ENCODE measurements at places on chromosomes 3 and 15.

DNA sequence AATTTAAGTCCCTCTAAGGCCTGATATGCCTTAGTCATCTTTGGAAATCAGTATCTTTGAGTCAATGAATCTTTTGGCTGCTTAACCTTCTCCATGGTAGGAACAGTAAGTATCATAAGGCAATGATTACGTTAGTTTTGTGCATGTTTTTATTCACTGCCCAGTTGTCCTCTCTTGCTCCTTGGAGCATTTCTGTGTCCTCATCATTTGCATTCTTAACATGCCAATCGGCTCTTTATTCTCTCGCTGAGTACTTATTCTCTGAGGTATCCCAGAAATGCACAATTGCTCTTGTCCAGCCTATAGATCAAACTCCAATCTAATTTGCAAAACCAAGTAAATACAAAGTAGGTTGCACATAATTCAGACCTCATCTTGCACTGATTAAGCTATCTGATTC lies 405.0 kb upstream of the IL12A start:
- DNase-seq = no peak

- no peak for DNase-seq
Measured at GRCh38 chr3:57682284-57682683, 10.6 kb downstream of the DENND6A start.

- no peak for DNase-seq
Measured at GRCh38 chr3:42733501-42734262, 31.1 kb upstream of the HHATL start.

DNA sequence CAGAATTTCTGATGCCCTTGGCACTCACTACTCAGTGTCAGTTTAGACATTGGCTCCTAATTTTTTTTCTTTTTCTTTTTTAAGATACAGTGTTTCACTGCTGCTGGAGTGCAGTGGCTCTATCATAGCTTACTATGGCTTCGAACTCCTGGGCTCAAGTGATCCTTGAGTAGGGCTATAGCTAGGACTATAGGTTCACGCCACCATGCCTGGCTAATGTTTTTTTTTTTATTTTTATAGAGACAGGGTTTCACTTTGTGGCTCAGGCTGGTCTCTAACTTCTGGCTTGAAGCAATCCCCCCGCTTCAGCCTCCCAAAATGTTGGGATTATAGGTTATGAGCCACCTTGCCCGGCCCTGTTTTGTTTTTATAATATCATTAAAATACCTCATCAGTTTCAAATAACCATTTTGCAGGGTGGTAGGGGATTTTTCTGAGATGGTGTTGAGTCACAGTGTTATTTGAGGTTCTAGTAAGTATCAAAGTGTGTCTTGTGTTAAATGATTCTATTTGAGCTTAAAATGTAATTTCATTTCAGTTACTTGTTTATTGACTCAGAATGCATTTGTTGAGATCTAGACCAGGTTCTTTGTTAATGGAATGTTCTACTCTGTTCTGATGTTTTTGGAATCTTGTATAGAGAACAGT lies 7.0 kb downstream of the FNDC3B start:
- DNase-seq = no peak

- DNase-seq = no peak
Measured at GRCh38 chr15:98689431-98689861, 41.1 kb downstream of the IGF1R start.

DNA sequence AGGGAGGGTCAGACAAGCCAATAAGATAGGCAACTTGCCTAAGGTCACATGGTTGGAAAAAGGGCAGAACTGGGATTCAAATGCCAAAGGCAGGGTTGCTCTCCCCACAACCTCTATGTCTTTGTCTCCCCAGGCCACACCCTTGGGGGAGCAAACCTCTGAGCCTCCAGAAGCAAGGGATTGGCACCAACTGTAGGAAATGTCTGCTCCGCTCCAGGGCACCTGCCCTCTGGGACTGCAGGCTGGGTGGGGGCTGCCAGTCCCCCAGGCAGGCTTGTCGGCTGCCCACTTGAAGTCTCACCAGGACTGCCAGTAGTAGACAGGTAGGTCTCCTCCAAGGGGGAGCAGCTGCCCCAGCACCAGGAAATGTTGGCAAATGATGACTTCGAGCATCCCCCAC lies 2.0 kb downstream of the FAM3D start:
- no peak for DNase-seq

DNA sequence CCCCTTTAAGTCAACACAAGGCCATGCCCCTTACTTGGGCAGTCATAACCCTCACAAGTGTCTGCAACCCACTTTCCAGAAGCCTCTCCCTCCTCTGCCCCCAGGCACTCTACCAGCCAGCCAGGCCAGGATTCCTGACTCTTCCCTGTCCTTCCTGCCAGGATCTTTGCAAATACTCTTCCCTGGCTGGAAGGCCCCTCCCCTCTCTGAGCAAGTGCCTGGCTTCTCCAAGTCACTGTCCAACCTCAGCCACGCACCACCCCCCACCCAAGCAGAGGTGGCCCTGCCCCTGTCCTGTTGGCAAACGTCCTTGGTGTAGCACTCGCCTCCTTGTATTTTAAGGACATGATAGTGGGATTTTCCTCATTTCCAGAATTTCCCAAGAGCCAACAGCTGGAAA lies 54.7 kb upstream of the USP3 start:
- no peak for DNase-seq

GRCh38 chr3:71497971-71498444 lies 85.5 kb downstream of the FOXP1 start:
- no peak for DNase-seq

DNA sequence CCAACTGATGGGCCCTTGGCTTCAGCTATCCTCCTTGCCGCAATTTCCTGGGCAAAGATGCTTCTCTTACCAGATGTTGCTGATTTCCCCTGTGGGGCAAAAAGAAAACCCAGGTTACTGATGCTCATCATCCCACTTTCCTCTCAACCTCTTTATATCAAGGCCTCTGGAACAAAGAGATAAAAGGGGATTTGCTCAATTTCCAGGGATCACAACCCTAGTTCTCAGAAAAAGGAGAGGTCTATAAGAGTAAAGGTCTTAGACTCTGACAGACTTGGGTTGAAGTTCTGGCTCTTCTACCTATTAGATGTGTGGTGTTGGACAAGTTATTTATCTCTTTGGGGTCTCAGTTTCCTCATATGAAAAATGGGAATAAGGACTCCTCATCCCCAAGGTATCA lies 8.5 kb downstream of the RPAP1 start:
- DNase-seq = no peak

GRCh38 chr15:31293655-31294054 lies 33.0 kb upstream of the KLF13 start:
- DNase-seq = no peak

- peak; percentile 63 for DNase-seq
Measured at GRCh38 chr3:31188112-31188511, 293.7 kb upstream of the GADL1 start.

GRCh38 chr3:197417441-197417840 lies 119.0 kb upstream of the DLG1 start:
- DNase-seq = no peak

- DNase-seq = no peak
Measured at GRCh38 chr3:29279286-29279685, 1.6 kb upstream of the RBMS3 start.

- DNase-seq = no peak
Measured at GRCh38 chr3:144295613-144296012, 324.0 kb downstream of the DIPK2A start.

DNA sequence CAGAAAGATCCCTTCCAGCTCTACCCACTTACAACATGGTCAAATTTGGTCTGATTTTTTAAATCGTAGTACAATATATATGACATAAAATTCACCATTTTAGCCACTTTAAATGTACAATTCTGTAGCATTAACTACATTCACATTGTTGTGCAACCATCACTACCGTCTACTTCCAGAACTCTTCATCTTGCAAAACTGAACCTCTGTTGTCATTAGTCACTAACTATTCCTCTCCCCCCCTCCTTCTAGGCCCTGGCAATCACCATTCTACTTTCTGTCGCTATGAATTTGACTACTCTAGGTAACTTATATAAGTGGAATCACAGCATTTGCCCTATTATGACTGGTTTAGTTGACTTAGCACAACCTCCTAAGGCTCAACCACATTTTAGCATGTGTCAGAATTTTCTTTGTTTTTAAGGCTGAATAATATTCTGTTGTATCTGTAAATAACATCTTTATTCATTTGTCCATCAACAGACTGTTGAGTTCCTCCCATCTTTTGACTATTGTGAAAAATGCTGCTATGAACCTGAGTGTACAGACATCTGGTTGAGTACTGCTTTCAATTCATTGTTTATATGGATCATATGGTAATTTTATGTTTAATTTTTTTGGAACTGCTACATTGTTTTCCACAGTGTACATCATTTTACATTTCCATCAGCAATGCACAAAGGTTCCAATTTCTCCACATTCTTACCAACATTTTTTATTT lies 35.5 kb upstream of the CCR2 start:
- no peak for DNase-seq

DNA sequence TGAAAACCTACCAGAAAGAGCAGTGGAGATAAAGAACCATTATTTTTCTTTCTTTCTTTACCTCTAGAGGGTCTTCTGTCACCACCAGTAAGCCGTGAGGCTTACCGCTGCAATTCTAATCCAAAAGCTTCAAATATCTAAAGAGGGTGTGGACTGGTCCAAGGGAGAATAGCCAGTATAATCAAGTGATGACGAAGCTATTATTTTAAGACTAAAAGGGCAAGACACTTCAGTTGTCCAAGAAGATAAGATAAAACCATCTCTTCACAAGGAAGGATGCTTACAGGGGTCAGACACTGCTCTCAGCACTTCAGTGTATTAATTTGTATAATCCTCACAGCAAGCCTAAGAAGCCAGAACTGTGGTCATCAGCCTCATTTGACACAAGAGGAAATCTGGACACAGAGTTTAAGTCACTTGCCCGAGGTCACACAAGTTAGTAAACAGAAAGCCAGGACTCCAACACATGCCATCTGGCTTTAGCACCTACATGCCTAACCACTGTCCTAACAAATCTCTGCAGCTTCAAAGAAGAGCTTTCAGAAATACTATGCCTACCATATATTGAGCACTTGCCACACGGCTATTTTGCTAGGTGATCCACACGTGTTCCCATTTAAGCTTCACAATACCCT lies 14.6 kb downstream of the HDC start:
- DNase-seq = no peak

DNA sequence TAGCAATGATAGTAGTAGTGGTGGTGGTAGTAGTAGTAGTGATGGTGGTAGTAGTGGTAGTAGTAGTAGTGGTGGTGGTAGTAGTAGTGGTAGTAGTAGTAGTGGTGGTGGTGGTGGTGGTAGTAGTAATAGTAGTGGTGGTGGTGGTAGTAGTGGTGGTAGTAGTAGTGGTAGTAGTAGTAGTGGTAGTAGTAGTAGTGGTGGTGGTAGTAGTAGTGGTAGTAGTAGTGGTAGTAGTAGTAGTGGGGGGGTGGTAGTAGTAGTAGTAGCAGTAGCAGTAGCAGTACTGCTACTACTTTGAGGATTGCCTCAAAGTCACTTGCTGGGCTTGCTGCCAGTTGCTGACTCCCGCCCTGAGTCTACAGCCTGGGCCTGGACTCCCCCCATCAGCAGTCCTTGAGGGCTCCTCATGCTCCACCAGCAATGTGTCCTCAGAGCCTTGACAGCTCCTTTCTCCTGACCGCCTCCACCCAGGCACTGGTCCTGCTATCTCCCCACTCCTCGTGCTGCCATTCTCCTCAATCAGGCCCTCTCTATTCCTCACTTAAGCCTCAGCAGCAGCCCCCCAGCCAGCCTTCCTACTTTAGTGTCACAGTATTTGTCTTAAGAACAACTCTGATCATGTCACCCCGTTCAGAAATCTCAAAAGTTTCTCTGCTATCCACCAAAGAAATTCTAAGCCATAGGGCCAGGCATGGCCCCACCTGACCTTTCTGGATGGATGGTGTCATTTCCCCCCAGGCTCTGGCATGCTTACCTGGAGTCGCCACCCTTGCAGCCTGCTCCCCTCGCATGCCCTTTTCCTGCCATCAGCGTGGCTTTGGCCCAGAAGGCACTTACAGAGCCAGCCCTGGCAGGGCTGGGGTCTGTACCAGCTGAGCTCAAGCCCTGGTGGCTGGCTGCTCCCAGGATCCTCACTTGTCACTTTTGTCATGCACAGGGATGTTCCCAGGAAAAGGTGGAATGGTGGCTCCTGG lies 45.6 kb downstream of the DLEC1 start:
- DNase-seq = no peak

DNA sequence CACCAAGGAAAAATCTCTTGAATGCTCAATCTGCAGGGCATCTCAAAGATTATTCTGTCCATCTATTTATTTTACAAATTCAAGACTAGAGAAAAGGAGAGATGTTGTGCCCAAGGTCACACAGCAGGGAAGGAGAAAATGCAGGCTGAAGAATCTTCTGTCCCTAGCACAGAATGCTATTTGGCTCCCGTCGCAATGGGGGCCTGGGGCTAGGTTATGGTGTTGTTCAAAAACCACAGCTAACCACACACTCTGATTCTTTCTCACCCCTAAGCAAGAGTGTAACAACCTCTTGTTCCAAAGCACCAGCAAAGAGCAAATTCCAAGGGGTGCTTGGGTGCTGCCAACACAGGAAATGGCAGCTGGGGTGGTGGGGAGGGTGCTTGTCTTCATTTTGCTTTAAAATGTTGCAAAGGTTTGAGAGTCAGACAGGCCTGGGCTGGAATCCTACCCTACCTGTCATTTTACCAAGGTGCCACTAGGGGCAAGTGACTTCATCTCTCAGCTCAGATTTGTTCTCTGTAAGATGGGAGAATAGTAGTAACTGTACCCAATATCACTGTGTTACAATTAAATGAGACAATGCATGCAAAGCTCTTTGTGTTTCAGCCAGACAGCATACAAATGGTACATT lies 112.5 kb downstream of the ADAMTS9 start:
- no peak for DNase-seq

DNA sequence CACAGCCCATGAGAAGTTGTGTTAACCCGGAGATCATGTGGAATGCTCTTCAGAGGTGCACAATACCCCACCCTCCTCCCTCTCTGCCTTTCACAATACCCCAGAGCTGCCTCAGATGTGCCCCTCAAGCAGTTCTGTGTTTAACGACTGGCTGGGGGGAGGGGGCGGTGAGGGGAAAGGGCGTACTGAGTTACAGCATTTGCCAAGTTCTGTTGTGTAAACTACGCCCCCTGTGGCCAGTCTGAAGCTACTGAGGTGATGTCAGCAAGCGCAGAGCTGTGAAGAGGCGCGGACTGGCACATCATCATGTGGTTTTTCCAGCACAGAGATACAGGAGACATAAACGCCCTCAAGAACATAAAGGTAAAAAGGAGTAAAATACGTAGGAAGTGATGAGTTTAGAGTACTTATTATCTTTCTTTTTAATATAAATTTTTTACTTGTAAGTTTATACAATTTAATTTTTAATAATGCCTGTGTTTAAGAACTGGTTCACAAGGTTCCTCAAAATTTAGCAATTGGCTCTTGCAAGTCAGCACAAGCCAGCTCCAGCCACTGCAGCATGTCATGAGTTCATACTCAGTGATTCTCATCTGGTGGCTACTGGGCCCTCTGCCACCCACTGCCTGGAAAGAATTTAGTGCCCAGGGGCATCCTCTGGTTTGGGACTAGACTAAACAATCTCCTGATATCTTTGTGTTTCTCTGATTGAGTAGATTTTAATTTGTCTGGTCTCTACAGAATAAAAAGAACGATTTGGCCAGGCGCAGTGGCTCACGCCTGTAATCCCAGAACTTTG lies 1.7 kb downstream of the EPB42 start:
- no peak for DNase-seq

GRCh38 chr3:13539671-13540070 lies 9.3 kb upstream of the FBLN2 start:
- no peak for DNase-seq

Measured in Right ventricle myocardium inferior (tissue), 1 donor.